KG1 (cell line): ENCODE measurements at places on chromosomes 13 and 19.

DNA sequence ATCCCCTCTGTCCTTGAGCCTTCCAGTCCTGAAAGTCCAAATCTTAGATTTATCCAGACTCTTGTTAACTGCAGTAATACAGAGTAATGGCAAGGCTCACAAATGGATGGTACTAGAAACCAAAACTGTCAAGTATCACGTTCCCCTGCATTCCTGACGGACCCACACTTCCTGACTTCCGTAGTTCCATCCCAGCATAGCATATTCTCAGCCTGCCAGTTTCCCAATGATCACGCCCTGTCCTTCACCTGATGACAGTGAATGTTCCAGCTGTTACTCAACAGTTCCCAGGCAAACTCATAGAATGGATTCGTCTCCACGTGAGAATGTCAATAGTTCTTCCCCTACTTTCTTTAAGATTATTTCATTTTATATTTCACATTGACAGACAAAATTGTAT, 33.6 kb downstream of the SLC7A1 start:
- no peak for DNase-seq

DNA sequence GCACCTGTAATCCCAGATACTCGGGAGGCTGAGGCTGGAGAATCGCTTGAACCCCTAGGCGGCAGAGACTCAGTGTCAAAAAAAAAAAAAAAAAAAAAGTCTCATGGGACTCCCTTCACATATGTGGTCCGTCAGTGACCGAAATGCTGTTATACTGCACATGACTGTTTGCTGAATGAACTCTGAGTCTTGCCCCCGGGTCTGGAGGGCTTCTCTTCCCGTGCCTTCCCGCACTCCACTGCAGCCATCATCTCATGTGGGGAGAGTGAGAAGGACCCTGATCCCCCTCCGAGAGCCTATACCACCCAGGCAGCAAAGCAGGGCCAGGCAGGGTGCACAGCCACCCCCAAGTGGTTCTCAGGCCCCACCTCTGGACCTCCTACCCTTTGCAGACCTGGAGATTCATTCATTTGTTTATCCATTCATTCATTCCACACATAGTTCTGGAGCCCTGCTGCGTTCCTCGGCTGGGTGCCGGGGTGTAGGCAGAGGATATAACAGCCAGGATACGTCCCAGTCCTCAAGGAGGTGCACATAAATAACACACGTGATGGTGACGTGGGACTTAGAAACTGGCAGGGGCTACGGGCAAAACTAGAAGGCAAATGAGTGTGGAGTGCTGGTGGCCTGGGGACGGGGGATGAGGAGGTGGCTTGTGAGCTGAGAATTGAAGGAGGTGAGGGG, 14.2 kb downstream of the NDUFA11 start:
- no peak for DNase-seq

DNA sequence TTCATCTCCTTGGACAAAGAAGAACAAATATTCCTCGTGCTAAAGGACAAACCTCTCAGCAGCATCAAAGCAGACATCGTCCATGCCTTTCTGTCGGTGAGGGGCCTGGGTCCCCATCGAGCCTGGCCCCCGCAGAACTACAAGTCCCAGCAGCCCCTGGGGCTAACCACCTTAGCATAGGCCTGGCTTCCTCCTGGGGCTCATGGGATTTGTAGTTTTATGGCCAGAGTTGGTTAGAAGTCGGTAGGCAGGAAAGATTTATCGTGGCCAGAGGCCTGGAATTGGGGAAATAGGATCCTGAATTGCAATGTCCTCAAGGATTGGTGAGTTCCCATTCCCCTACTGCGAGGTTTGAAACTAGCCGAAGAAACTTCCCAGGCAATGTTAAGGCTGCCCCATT, 19.6 kb downstream of the TMEM150B start:
- no peak for DNase-seq

DNA sequence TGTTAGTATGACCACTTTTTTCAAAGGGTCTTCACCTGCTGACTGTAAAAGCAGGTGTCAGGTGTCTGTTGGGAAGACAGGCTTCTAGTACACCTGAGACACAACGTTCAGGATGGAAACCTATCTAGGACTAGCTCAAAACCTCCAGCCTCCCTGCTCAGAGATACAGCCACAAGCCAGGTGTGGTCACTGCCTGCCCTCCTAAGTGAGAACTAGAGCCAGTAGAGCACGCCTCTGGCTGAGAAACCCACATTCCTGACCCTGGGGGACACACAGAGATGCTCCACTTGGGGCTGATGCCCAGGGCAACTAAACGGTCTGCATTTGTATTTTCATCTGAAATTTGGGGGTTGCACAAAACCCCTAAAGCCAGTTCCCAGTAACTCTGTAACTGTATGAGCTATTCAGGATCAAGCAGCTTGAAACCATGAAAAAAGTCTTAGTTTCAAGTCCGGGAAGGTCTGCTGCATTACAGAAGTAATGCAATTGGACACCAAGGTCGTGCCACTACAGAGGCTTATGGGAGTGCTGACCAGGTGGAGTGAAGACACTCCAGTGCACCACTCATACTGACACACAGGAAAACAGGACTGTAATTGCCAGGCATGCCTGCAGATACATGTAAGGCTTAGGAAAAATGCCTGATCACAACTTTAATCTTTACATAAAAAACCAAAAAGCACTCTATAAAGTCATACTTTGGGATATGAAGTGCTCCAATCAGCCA, 27.8 kb downstream of the ANKRD10 start:
- no peak for DNase-seq

GRCh38 chr19:1163934-1164683, 10.0 kb downstream of the SBNO2 start:
- DNase-seq: no peak

DNA sequence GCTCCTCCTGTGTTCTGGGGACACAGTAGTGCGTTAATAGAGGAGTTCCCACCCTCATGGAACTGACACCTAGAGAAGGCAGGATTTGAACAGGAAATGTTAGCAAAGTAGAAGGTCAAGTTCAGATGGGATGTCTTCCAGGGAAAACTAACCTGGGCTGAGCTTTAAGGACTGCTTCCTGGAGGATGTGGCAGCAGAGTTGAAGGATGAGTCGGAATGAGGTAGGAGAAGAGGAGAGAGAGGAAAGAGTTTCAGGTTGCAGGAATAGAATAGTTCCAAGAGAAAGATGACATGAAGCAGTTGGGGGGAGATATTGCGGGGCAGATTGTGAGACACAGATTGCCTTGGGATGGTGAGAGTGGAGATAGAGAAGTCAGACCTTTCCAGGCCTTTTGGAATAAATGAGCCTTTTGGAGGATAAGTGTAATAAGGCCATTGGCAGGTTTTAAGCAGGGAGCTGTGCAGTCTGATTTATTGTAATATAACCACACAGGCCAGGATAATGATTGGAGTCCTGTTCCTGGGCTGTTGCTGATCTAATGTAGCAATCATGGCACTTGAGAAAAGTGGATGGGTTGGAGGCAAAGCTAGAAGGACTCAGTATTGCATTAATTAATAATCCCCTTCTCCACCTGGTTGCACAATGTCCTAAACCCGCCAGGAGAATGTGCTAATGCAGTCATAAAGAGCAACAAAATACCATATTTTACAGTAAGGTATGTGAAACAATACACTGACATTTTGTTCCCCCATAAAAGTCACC, 205.4 kb downstream of the SHISA2 start:
- no peak for DNase-seq

GRCh38 chr13:112748947-112749735, 59.3 kb downstream of the ATP11A start:
- no peak for DNase-seq

GRCh38 chr13:98582947-98583346, 6.0 kb upstream of the STK24 start:
- no peak for DNase-seq

- DNase-seq: no peak
These were observed 483.0 kb upstream of the NBEA start for GRCh38 chr13:34458756-34459715.

DNA sequence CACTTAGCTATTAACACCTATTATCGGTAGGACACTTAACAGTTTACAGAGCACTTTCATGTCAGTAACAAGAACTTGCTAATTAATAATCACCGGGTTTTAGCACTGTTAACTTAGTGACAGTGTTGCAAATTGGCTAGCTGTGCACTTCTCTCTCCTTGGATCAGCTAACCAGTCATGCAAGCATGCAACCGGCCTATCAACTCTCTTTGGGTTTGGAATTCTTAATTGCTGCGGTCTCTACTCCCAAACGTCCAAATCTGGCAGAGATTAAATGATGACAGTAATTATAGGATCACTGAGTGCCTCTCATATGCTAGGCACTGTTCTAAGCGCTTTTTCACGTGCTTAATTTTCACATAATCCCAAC, 1.2 kb downstream of the EPS15L1 start:
- DNase-seq: no peak

DNA sequence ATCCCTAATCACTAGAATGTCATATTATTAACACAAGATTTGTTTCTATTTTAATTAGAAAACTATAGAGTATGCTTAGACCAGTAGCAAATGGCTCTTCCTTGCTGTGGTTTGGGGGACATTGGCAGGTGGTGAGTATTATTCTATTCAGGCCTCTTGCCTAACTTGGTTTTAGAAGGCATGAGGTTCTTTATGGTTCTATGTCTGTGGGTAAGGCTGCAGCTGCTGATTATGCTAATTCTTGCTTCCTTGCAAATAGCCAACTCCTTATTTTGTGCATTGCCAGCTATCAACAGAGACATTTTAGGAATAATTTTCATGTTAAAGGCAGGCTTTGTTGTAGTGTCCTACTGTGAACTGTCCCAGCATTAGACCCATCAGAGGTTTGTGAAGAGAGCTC, 1344.9 kb downstream of the UQCRFS1 start:
- no peak for DNase-seq

GRCh38 chr19:14015524-14016035, 9.5 kb upstream of the RFX1 start:
- no peak for DNase-seq

DNA sequence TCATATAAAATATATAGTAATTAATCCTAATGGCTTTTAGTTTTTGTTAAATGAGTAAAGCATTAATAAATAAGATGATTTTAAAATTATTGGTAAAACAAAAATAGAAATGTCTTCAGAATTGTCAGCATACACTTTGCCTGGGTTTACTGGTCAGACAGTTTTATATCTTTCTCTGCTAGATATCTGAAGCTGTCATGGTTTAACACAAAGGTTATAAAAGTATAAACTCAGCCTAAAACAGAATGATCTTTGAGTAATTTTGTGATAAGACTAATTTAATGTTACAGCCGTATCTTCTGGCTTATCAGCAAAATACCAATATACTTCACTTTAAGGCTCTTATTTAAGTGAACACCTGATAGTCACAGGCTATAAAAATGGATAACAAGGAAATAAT, 17.8 kb upstream of the NAA16 start:
- DNase-seq: no peak

DNA sequence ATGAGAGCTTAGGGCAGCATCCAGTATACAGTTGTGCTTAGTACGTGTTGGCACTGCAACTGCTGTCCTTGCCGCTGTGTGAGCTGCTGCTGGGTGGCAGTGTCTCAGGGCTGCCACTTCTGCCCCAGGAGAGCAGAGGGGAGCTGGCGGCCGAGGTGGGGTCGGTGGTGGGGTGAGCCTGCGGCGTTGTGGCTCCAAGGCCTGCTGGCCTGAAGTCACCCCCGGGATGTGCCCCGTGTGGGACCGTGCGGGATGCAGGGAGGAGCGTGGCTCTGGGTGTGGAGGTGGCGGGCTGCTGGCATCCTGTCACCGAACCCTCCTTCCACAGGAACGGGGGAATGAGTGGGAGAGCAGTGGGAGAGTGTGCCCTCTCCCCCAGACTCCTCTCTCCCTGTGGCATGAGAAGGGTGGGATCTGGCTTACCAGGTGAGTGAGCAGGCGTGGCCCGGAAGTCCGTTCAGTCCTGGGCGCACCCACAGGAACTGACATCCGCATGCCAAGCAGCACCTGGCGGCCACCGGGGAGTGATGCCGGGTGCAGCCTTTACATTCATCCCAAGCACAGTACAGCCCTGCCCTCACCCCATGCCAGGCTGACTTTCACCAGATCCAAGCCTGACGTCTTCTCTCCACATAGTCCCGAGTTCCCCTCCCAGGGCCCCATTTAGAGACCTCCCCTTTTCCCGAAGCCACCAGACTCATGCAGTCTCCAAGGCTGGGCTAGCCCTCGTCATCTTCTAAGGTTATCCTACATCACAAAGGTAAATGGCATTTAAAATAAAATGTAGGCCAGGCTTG, 26.6 kb downstream of the MCF2L start:
- DNase-seq: no peak

- no peak for DNase-seq
These were observed 185.4 kb downstream of the NBEA start for GRCh38 chr13:35127466-35127865.

GRCh38 chr19:33841685-33842084, 45.0 kb downstream of the KCTD15 start:
- DNase-seq: no peak

- no peak for DNase-seq
These were observed 44.9 kb downstream of the C13orf46 start for GRCh38 chr13:113928685-113929627.

DNA sequence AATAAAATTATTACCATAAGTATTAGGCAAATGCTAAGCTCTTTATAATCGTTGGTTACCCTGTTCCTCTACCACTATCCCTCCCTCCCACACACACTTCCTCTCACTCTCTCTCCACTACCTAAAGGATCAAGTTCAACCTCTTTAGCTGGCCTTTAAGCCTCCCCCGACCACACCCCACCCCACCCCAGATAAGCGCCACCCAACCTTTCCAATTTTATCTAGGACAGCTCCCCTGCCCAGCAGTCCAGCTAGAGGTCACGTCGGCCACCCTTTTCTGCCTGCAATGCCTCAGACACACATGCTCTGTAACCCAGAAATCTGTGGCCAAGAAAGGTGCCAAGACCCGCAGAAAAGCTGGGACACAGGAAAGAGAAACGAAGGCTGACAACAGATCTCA, 1.1 kb downstream of the LYPD4 start:
- DNase-seq: no peak

DNA sequence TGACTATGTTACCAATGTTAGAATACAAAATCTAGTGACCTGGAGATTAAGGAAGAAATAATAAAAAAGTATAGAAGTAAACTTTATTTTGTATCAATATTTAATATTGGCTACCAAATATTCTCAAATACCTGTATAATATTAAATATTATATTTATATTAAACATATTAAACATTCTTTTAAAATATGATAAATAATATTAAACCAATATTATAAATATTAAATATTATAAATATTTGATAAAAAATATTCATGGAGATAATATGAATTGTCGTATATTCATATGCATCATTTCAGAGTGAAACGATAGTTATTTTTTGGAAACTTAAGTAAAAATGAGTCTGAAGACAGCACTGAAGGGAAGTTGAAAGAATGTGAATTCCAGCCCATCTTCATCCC, 571.2 kb upstream of the KLF12 start:
- no peak for DNase-seq
